Mucosa of descending colon (tissue), 3 donors: ENCODE measurements at places on chromosomes 5 and 9. TPM values are rescaled to one million over a fixed set of nuclear protein-coding genes. Genes with fewer than 3 reads are reported as not detected.

The ZNF608 gene
- 19.7 TPM for total RNA-seq

The C5 gene
- total RNA-seq = 1.3 TPM

The PDE6A gene
- 3.4 TPM for total RNA-seq

The GRXCR2 gene
- not detected for total RNA-seq

The PRUNE2 gene
- total RNA-seq = 48.2 TPM

The SLC34A3 gene
- total RNA-seq = not detected

The PCDHB4 gene
- 0.35 TPM for total RNA-seq

The CER1 gene
- not detected for total RNA-seq

The AIF1L gene
- total RNA-seq = 5.6 TPM

The SLC6A19 gene
- 92.8 TPM for total RNA-seq

The OGN gene
- total RNA-seq = 2.1 TPM

The TSLP gene
- 0.14 TPM for total RNA-seq

The AK1 gene
- 106 TPM for total RNA-seq

The PDLIM4 gene
- total RNA-seq = 59.0 TPM

The TLE1 gene
- total RNA-seq = 42.9 TPM

The NMUR2 gene
- total RNA-seq = not detected

The ZNF300 gene
- total RNA-seq = 3.0 TPM

The TLX3 gene
- total RNA-seq = not detected

The RBM27 gene
- 16.1 TPM for total RNA-seq

The ZNF454 gene
- total RNA-seq = 5.2 TPM

The PDZD2 gene
- total RNA-seq = 10.1 TPM

The N4BP3 gene
- total RNA-seq = 1.7 TPM

The BBLN gene
- total RNA-seq = 37.6 TPM

The GNA14 gene
- total RNA-seq = 14.6 TPM

The ANKDD1B gene
- 8.0 TPM for total RNA-seq

The CSF2 gene
- total RNA-seq = not detected

The PCDHA1 gene
- 0.32 TPM for total RNA-seq

The PCDHB6 gene
- total RNA-seq = 0.24 TPM

The LCP2 gene
- 13.5 TPM for total RNA-seq

The ZNF879 gene
- total RNA-seq = 4.2 TPM
